T-helper 17 cell (primary cell): ENCODE measurements at places on chromosomes 7 and 10.

DNA sequence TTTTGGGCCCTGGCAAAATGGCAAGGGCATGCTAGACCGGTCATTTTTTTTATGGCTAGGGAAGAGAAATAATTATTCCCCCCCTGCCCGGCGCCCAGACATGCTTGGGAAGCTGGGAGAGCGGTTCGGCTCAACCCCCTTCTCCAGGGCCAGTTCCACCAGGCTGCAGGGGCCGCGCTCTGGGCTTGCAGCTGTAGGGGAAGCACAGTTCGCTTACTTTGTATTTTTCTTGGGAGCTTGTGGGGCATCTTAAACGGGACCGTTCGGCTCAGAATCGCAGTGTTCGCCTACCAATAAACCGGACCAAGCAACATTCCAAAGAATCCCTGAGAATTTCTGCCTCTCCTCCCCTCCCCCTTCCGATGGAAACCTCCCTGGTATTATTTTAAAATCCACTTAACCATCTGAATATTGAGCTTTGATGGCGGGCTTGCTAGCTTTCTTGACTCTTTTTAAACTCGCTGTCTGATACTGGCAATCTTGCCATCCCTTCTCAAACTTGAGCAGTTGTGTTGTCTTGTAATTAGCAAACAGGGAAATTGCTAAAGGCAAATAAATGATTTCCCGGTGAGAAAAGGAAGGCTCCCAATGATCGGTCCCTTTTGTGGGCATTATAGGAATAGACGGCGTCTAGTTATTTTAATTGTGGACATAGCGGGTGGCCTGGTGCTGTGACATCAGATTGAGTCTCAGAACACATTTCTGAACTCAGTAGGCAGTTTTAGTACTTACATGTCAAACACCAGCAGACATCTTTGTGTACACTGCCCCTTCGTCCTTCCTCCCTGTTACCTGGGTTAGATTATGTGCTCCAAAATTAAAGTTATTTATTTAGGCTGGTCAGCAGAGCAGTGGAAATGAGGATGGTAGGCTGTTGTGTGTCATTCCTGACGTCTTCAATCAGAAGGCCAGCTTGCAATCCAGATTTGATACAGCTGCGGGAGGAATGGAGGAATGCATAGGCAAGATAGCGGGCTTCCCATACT lies 3.4 kb downstream of the TCF7L2 start:
- DNase-seq, result no peak

- DNase-seq, result no peak
These were observed 594.9 kb downstream of the INHBA start for GRCh38 chr7:41107938-41108448.

DNA sequence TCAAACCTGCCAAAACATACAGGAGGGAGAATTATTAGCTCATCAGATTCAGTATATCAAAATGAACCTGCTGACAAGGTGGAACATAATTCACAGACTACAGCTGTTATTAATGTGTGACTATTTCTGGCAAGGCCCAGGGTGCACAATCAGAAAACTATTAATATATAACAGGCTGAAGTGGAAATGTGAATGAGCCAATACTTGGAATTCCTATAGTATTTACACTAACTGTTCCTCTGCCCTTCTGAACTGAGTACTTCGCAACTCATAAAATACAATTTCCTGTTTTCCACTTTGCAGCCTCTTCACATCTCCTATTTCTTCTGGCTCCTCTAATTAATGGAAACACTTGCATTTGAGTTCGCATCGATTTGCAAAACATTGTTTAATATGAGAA lies 330.8 kb downstream of the DPP6 start:
- no peak for DNase-seq

GRCh38 chr7:44470135-44470479 lies 20.4 kb downstream of the NUDCD3 start:
- DNase-seq, result no peak

GRCh38 chr10:79475877-79476276 lies 30.5 kb upstream of the ZCCHC24 start:
- no peak for DNase-seq

DNA sequence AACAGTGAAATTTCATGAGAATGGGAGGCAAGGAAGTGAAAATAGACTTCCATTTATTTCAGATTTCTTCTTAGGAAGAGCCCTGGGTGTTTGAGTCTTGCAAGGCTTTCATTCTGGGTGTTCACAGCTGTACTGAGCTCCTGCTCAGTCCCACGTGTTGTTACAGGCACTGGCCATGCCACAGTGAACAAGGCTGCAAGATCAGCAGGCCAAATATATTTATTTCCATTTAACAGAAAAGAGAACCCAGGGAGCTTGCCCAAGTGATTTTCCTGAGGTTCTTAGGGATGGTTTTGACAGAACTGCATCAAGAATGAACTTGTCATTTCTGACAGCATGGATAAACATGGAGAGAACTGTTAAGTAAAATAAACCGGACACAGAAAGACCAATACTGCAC lies 54.5 kb upstream of the CD36 start:
- DNase-seq, result no peak

GRCh38 chr10:76230921-76231285 lies 799.5 kb downstream of the LRMDA start:
- DNase-seq, result no peak

GRCh38 chr7:97801108-97801507 lies 69.2 kb downstream of the TAC1 start:
- no peak for DNase-seq

- no peak for DNase-seq
These were observed 156.2 kb upstream of the GALNT17 start for GRCh38 chr7:70975754-70976153.

DNA sequence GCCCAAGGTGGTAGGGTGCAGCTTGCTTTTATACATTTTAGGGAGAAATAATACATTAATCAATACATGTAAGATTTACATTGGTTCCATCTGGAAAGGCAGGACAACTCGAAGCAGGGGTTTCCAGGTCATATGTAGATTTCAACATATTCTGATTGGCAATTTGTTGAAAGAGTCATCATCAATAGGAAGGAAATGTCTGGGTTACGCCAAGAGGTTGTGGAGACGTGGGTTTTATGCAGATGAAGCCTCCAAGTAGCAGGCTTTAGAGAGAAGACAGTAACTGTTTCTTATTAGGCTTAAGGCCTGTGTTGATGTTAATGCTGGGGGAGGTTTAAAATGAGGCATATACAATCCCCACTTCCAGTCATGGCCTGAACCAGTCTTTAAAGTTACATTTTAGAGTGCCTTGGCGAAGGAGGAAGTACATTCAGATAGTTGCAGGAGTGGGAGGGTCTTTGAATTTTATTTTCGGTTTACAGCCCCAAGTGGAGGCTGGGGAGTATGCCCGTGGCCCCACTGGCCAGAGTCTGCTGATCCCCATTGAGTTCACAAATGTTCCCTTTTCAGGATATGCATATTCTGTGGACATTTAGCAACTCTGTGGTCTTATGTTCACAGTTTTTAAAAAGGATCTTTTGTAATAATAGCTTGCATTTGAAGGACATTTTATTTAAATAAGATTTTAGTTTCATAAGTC lies 166.0 kb upstream of the GDF10 start:
- no peak for DNase-seq

GRCh38 chr7:84200859-84201258 lies 6.3 kb upstream of the SEMA3A start:
- DNase-seq, result no peak

DNA sequence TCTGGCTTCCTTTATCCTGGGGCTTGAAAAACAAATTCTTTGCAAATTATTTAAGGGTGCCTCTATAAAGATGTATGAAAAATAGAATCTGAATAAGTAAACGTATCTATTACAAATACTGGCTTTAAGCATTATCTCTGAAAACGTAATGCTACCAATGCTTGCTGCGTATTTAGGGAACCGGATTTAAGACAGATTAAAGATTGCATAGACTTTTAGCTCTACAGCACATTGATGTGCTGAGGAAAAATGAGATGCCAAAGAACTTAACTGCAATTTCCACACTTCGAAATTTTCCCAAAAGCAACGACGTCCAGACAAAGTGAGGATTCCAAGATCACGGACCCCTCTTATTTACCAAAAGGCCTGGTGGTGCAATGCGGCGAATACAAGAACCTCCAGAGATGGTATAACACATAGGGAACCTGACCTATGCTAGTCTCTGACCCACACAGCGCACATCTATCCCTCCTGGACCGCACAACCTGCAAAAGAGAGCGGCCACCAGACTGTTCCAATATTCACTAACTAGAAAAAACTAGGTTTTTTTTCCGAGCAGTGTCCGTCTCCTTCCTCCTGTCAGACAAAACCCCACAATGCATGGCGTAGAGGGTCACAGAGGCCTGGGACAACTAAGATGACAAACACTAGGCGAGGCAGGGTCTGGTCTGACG lies 34.3 kb upstream of the PHF14 start:
- no peak for DNase-seq

DNA sequence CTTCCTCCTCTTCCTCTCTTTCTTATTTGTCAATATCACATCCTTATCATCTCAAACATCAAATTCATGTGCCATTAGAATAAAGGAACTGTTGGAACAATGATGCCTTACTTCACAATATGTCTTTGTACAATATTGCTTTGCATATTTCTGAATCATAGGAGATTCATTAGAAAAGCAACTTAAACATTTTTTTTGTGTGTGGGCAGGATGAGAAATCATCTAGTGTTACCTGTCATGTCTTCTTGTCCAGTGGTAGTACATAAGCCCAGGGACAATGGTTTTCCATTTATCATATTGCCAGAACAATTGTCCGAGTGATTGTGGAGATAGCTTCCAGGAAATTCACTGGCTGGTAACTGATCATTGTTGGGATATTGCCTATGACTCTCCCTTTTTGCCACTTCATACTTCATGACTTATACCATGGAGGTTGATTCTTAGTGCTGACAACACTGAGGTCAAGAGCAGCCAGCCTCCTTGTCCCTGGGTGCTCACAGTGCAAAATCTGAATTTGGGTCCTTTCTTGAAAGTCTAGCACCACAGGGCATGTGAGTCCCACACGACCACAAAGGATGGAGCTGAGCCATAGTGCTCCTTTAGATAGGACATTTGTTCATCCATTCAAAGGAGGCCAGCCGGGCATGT lies 215.0 kb downstream of the MDFIC start:
- no peak for DNase-seq

- no peak for DNase-seq
These were observed 295.6 kb downstream of the FGFR2 start for GRCh38 chr10:121302541-121303180.

DNA sequence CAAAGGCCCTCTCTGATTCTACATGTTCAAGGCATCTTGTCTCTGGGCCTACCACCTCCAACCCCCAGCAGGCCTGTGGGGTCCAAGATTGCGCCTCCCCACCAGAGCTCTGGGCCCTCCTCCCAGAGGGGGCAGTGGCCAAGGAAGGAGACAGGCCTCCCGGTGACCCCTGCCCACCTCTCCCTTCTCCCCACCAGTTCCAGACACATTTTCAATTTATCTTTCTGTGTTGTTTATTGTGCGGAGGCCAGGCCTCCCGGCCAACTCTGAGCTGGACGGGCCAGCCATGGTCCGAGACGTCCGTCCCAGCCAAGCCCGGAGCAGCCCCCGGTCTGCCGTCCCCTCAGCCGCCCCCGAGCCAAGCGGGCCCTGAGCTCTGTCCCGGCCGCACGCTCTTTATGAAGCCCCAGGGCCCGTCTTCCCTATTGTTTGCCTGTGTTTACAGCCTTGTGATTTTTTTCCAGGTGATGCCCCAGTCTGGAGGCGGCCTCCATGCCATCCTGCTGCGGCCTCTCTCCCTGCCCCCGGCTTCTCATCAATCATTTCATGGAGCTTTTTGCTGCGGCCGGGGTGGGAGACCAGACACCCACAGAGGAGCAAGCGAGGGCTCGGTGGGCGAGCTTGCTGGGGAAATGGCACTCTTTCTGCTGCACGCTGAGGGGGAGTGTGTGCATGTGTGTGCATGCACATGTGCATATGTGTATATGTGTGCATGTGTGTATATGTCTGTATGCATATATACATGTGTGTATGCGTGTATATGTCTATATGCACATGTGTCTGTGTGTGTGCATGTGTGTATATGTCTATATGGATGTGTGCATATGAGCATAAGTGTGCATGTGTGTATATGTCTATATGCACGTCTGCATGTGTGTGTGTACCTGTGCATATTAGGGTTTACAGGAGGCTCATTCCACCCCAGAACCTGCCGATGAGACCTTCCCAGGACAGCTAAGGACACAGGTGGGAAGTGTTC lies 52.7 kb upstream of the ELN start:
- no peak for DNase-seq

GRCh38 chr7:108261560-108262255 lies 131.5 kb upstream of the LAMB4 start:
- DNase-seq, result no peak

- no peak for DNase-seq
These were observed 6.6 kb upstream of the SGPL1 start for GRCh38 chr10:70809011-70809611.

GRCh38 chr10:132185601-132186487 lies 904 bp upstream of the DPYSL4 start:
- peak; percentile 53 for DNase-seq

GRCh38 chr10:61751599-61751998 lies 88.9 kb downstream of the CABCOCO1 start:
- DNase-seq, result no peak
